Activated CD4-positive, alpha-beta T cell treated with anti-CD3 and anti-CD28 coated beads, Interleukin-2, amount 50 U/mL, for 4 hours (primary cell): ENCODE measurements at places on chromosomes 4 and X.

- DNase-seq = no peak
Observed at GRCh38 chr4:23903859-23904438, 14.1 kb upstream of the PPARGC1A start.

- DNase-seq = no peak
Observed at GRCh38 chr4:21872101-21872500, 76.5 kb downstream of the KCNIP4 start.

- DNase-seq = no peak
Observed at GRCh38 chr4:51885363-51885762, 42.4 kb downstream of the DCUN1D4 start.

DNA sequence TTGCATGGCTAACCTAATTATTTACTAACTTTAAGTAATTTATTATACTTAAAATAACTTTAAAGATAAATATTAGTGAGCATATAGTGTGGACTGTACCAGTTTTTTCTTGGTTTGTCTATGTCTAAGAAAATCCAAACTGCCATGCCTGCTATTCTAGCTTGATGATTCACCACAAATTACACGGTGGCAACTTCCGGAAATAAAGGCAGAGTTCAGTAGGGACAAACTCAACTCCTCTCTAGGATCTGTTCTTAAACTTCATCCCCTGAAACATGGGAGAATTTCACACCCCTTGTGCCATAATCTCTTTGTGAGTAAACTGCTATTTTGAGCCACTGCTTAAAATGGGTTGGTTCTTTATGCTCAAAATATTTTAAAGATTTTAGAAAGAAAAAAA, 213.6 kb upstream of the NRK start:
- no peak for DNase-seq

DNA sequence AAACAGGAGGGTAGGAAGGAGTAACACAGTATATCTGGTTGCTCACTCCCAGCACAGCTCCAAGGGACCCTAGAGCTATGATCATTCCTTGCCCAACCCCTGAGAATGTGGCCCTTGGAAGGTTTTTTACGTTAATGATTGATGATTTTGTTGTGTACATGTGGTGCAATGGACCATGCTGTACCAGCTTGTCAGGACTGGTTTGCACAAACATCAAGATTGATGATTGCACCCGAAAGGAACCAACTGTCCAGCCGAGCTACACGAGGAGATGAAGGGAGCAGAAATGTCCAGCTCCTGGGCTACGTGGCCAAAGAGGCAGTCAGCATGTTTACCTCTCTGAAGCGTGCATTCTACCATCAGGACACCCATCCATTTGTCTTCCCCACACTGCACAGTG, 83.2 kb upstream of the USP9X start:
- DNase-seq = no peak

DNA sequence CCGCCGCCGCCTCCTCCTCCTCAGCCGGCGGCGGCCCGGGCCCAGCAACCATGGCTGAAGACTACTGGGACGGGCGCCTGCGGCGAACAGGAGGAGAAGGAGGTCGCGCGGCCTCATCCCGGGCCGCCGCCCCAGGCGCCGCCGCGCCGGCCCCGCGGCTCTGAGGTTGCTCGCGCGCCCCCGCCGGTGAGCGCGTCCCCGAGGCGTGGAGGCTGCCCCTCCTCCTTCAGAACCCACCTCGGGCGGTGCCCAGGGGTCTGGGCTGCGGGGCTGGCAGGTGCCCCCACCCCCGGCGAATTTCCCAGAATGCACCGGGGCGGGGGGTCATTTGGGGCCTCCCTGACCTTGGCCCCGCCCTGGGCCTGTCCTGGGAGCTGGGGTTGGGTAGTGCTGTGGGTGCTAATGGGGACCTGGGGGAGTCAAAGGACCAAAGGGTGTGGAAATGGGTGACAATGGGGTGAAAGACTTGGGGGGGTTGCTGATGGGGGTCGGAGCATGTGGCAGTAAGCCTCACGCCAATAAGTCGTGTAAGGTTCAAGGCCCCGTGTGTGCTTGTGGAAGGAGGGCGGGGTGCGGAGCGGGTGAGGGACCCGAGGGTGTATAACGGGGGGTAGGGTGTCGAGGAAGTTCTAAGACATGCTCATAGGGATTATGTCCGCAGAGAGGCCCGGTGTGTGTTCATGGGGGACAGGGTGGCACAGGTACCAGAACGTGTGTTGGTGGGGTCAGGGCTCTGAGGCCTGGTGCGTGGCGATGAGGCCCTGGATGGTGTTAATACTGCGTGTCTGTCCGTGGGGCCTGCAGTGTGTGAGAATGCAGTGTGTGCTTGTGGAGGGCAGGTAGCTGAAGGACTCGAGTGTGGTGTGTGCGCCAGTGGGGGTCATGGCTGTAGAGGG, 687 bp downstream of the CDK16 start:
- DNase-seq = peak; percentile 16

DNA sequence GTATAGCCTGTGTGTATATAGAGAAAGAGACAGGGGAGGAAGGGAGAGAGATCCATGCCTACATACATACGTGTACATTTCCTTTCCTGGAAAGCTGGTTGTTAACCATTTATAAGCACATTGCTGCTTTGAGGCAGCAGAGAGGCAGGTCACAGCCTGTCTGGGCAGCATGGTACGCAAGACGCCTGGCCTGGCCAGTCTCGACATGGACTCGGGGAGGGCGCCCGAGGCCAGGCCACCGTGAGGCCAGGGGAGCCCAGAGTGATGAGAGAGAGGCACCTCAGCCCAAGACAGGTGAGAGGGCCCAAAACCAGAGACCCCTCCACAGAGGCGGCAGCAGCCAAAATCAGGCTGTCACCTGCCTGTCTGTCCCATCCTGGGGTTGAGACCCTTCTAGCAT, 3.9 kb downstream of the TREX2 start:
- no peak for DNase-seq

- DNase-seq = no peak
Observed at GRCh38 chr4:137000432-137000831, 531.9 kb downstream of the PCDH18 start.

DNA sequence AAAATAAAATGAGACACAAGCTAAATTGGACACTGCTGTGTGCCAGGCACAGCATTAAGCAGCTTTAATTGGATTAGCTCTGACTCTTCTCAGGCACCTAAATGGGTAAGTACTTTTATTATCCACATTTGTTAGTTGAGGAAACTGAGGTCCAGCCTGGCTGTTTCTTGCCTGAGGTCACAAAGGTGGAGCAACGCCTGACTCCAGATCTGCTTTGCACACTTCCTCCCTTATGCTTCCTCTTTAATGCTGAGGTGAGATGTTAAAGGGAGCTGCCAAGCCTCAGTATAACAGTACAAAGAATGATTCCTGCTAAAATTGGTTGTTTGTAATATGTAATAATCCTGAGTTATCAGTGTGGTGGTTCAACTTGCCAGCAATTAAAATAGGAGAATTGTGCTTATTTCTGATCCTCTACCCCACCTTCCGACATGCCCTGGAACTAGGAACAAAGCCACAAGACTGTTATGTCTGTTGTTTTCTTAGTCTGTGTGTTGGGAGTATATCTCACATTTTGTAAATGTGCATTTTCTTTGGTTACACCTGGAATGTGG, 74.4 kb downstream of the AFF1 start:
- no peak for DNase-seq

DNA sequence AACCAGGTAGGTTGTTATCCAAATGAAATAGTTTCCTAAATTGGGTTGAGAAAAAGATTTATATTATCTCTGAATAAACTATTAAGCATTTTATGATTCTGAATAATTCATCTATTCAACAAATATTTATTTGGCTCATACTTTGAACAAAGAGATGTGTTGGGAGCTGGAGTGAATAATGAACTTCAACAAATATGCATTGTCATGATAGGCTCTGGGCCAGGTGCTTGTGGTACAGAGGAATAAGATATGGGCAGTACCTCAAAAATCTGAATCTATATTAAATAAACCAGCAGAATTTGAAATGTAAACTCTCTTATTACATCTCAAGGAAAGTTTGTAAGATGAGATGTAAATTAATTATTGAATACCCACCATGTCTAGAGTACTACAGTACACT, 75.7 kb upstream of the DCLK2 start:
- no peak for DNase-seq

DNA sequence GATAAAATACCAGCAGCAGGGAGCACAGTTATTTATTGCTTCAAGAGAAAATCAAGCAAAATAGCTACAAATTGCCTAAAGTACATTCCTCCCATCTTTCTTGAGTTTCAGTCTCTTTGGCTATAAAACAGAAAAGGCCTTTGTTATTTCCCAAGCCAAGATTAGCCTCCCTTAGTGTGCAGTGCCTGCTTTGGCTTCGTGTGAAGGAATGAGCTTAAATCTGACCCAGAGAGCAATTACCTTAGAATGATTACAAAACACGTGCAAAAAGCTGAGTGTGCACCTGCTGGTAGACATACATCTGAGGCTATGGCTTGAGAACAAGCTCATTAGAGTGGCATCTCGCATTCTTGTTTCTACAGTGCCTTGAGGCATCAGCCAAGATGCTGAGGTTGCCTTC, 250.8 kb downstream of the C4orf33 start:
- DNase-seq = no peak

- DNase-seq = no peak
Observed at GRCh38 chr4:128916832-128917231, 107.3 kb downstream of the JADE1 start.

DNA sequence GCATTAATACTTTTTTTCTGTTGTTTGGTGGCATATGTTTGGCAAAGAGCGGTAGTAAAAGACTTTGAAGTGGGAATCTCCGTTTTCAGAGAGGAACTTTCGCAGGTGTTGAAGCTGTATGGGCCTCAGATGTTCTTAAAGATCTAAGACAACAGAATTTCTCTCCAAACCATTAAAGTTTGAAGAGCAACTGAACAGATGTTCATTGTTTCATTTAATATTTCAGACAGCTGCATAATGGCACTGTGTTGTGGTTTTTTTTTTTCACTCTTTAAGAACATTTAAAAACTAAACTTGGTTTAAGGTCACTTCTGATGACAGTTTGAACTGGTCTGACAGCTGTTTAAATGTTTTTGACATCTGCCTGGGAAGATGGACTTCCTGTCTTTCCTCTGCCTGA, 882.7 kb upstream of the PCDH10 start:
- DNase-seq = no peak

DNA sequence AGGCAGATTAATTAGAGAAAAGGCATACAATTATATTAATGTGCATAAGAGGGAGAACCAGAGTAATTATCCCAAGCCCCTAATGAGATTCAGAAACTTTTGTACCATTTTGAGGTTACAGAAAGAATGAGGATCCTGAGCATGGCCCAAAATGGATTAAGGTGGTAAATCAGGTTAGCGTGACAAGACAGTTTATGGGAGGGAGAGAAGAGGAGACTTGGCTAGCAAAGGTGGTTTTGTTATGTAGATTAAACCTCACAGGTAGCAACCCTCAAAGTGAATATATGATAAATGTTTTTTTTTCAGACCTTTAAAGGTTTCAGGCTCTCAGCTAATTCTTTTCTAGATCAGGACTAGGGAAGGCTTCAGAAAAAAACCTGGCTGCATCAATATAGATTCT, 781.8 kb downstream of the FAM133A start:
- DNase-seq = no peak

GRCh38 chr4:165198329-165198728, 9.0 kb upstream of the KLHL2 start:
- no peak for DNase-seq

- no peak for DNase-seq
Observed at GRCh38 chr4:55442541-55442940, 46.8 kb downstream of the TMEM165 start.

- no peak for DNase-seq
Observed at GRCh38 chr4:162456106-162456505, 292.3 kb upstream of the FSTL5 start.

DNA sequence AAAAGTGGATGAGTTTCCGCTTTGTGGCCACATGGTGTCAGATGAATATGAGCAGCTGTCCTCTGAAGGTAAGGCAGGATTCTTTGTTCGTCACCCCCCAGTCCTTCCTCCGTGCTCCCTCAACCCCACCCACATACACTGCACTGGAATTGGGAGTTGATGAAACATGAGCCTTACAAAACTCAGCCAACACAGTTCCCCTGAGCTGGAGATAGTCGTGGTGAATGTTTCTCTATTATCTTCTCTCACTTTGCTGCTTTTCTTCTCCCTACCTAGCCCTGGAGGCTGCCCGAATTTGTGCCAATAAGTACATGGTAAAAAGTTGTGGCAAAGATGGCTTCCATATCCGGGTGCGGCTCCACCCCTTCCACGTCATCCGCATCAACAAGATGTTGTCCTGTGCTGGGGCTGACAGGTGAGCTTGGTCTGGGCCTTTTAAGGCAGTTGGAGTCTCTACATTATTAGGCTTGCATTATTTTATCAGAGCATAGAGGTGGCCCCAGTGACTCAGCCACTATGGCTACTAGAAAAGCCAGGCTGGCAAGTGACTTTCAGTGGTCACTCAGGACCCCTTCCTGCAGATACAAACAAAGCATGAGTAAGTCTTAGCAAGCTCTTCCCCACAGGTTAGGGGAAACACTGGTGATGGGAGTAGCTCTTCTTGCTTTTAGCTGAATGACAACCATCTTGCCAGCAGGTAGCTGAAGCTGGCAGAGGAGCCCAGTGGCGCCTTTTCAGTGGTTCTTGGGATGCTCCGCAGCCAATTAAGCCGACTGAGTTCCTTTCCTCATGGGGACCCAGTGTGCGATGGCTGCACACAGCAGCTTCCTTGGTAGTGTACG, 1.6 kb downstream of the RPL10 start:
- DNase-seq = no peak

DNA sequence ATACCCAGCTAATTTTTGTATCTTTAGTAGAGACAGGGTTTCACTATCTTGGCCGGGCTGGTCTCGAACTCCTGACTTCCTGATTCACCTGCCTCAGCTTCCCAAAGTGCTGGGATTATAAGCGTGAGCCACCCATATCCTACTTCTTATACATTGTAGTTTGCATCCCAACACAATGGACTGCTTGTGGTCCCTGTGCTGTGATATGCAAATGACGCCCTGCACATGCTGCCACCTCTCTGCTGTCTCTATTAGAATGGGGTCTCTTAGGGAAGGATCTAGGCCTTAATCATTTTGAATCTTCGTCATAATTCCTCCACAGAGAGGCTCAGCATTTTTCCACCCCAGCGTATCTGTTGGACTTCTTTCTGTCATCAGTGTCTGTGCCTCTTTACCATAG, 595.9 kb downstream of the ADGRL3 start:
- no peak for DNase-seq

DNA sequence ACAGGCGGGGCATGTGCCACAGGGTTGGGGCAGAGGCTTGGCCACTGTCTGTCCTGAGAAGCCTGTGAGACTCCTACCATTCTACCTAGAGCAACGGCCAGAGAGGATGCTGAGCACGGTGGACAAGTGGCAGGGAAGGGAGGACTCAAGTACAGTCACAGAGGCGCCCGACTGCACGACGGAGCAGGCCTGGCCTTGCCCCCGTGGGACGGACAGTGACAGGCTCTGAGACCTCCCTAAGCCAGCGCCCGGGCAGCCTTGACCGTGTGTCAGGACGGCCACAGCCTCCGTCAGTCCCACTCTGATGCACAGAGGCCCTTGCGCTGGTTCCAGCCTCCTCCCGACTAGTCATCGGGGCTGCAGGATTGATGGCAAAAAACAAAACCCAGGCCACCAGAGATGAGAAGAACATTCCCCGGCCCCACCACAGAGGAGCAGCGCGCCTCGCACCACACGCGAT, 36.7 kb upstream of the MXD4 start:
- DNase-seq = no peak

- no peak for DNase-seq
Observed at GRCh38 chrX:43277879-43278278, 378.2 kb upstream of the MAOA start.
